ENCODE measurements at places on chromosomes 12 and 14. TPM values are rescaled to one million over a fixed set of nuclear protein-coding genes. Genes with fewer than 3 reads are reported as not detected.

Gene C14orf39
- total RNA-seq: not detected

Gene MYO1H
- total RNA-seq: not detected

DNA sequence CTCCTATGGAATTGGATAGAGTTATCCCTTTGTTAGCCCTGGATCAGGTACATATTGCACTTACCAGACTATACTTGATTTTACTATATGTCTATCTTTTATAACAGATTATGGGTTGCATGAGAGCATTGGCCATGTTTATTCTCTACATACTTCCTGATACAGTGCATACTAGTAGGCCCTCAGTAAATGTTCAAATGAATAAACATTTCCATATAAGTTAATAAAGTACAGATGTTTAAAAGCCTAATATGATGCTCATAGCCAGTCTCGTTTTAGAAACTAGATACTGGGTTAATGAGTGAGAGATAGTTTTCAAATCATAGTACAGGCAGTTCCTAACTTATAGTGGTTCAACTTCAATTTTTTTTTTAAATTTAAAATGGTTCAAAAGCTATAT lies 39.5 kb upstream of the TOMM20L start:
- H3K4me3 ChIP-seq: no peak overlapping the region
- peaks cover 8% of the 10 kb centered on the region for H3K4me1 ChIP-seq
- no peaks in the 10 kb centered on the region for H3K27me3 ChIP-seq
- no peak overlapping the region for H3K27ac ChIP-seq
- H3K36me3 ChIP-seq: peaks cover 7% of the 10 kb centered on the region
- no peak for DNase-seq

- H3K4me3 ChIP-seq: no peak overlapping the region
- DNase-seq: no peak
- no peaks in the 10 kb centered on the region for H3K27me3 ChIP-seq
- H3K36me3 ChIP-seq: no peaks in the 10 kb centered on the region
- H3K4me1 ChIP-seq: no peaks in the 10 kb centered on the region
- no peak overlapping the region for H3K27ac ChIP-seq
These were observed 45.5 kb downstream of the B4GALNT3 start for GRCh38 chr12:505221-505620.

DNA sequence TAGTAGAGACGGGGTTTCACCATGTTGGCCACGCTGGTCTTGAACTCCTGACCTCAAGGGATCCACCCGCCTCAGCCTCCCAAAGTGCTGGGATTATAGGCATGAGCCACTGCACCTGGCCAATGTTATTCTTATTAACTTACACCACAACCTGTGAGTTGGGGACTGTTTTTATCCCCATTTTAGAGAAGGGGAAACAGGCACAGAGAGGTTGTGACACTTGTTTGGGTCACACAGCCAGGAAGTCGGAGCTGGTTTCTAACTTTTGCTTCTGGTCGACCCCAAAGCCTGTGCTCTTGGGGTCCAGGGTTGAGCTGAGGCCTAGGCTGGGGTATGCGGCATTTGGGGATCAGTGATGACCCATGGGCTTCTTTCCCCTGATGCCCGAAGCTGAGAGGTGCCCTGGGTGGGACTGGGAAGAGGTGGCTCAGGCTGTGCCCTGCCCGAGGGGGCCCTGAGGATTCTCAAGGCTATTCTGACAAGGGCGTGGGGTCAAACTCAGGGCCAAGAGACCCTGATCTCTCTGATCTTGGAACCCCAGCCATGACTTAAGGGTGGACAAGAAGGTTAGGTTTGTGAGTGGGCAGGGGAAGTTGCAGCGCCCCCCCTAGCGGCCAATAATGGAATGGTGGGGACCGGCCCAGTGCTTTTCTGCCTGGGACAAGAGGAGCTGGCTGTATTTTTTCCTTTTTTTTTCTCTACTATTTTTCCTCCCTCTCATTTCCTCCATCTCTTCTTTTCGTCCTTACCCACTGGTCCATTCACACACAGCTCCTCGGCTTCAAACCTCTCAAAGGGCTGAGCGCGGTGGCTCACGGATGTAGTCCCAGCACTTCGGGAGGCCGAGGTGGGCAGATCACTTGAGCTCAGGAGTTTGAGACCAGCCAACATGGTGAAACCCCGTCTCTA lies 3.0 kb downstream of the SDSL start:
- H3K4me3 ChIP-seq: no peak overlapping the region
- no peaks in the 10 kb centered on the region for H3K27me3 ChIP-seq
- no peaks in the 10 kb centered on the region for H3K36me3 ChIP-seq
- no peak for DNase-seq
- peaks cover 9% of the 10 kb centered on the region for H3K4me1 ChIP-seq

DNA sequence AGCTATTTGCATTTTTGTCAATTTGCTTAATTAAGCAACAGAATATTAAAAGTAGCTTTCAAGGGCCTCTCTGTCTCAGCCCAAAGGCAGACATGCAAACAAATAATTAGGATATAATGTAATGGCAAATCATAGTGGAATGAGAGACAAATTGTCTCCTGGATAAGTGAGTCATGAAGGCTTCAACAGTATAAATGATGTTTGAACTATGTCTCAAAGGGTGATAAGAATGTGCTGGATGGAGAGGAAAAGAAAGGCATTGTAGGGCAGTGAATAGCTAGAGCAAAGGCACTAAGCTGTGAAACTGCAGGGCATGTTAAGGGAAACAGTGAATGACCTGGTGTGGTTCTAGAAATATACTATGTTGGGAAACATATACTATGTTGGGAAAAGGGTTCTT lies 53.5 kb upstream of the PPP1R12A start:
- no peak overlapping the region for H3K4me3 ChIP-seq
- no peaks in the 10 kb centered on the region for H3K27me3 ChIP-seq
- DNase-seq: no peak
- no peak overlapping the region for H3K27ac ChIP-seq
- H3K4me1 ChIP-seq: no peaks in the 10 kb centered on the region
- no peaks in the 10 kb centered on the region for H3K36me3 ChIP-seq

Measured in pancreas (tissue), 10 donors.